SK-N-DZ (cell line): ENCODE measurements at places on chromosomes 4 and X.
A peak's percentile ranks its signal among the peaks of the same experiment; 100 is the strongest.

- no peak for DNase-seq
Measured at GRCh38 chr4:159002950-159003349, 99.9 kb upstream of the RAPGEF2 start.

- no peak for DNase-seq
Measured at GRCh38 chr4:151267822-151268535, 9.0 kb upstream of the PRSS48 start.

DNA sequence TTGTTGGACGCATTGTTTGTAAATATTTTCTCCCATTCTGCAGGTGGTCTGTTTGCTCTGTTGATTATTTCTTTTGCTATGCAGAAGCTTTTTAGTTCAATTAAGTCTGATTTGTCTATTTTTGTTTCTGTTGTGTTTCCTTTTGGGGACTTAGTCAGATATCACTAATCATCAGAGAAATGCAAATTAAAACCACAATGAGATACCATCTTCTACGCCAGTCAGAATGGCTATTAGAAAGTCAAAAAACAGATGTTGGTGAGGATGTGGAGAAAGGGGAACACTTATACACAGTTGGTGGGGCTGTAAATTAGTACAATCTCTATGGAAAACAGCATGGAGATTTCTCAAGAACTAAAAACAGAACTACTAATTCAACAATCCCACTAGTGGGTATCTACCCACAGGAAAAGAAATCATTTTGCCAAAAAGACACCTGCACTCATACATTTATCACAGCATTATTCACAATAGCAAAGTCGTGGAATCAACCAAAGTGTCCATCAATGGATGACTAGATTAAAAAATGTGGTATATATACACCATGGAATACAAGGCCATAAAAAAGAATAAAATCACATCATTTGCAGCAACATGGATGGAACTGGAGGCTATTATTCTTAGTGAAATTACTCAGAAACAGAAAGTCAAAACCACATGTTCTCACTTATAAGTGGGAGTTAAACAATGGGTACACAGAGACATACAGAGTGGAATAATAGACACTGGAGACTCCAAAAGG lies 8.1 kb downstream of the COQ2 start:
- no peak for DNase-seq

DNA sequence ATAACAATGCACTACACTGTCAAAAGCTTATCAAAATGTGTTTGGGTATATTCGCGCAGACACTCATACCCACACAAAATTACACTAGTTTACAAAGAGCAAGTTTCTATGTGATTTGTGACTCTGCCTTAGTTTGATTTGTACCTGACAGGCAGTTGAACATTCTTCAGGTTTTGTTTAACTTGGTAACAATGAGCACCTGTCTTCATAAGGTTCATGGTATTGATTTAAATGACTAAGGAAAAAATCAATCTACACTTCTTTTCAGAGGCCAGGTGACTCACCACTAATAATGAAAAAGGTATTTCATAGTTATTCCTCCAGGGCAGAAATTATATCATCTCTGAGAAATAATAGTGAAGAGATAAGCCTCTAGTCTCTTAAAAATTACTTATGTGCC lies 1114.6 kb upstream of the AGA start:
- no peak for DNase-seq

DNA sequence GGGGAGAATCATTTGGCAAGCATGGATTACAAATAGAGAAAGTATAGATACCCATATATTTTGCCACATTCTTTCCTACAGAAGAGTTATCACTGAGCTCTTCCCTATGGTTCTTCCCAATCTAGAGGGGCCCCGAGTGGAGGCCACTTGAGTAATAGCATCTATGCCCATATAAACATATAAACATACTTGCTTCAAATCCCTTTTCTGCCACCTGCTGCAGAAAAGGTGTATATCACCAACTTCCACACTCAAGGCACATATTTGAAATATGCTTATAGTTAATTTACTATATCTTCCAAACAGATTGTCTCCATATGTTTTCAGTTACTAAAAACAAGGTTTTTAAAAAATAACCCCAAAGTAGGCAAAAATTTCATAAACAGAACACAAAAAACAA lies 642.8 kb upstream of the DIPK2B start:
- DNase-seq: no peak

DNA sequence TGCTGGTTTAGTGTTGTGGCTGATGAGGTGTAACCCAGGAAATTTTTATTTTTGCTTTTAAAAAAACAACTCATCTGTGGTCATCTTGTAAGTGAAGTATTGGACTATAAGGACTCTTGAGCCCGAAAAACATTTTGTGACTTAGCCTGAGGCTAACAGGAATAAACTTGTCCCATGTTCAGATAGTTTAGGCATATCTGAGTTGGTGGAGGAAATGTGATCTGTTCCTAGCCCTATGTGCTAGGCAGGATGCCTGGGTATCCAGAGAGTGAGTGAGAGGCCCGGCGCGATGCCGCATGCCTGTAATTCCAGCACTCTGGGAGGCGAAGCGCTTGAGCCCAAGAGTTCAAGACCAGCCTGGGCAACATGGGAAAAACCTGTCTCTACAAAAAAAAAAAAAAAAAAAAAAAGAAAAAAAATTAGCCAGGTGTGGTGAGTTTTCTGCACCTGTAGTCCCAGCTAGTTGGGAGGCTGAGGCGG lies 3.7 kb downstream of the SMS start:
- DNase-seq: no peak

DNA sequence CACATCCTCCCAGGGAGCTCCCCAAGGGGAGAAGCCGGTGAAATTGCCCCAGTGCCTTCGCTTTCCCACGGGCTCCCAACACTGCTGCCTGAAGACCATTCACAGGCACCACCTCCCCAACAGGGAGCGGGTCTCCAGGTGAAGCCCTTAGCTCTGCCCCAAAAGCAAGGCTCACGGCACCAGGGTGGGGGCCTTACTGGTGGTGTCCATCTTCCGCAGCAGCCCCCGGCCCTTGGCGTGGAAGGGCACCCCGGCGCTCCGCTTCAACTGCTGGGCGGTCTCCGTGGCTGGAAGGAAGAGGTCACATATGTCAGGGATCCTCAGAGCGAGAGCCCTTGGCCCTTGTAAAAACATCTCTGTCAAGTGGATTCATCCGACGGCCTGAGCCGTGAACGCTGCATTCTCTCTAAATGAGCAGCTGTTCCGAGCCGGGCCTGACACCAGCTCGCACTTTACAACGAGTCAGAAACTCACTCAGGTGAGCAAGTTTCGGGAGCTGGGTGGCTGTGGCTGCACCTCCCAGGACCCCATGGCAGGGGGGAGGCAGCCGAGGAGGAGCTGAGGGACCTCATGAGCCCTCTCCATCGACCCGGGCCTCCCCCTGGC lies 20.9 kb downstream of the NELFA start:
- DNase-seq: no peak

DNA sequence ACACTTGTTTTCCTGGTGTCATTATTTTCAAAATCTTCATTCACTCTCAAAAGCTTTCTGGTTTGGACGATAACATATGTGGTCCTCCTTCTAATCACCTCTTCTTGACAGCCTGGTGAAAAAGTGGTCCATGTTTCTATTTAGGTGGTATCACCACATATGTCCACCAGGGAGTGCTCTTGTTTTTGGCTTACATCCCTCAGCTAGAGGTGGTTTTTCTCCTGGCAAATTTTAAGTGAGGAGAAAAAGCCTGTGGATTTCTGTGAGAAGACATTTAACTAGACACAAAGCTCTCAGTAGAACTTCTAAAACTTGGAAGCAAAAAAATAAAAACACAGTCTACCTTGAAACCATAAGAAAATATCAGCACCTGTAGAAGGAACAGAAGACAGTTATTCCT lies 58.0 kb upstream of the FRMPD4 start:
- DNase-seq: peak; percentile 12

DNA sequence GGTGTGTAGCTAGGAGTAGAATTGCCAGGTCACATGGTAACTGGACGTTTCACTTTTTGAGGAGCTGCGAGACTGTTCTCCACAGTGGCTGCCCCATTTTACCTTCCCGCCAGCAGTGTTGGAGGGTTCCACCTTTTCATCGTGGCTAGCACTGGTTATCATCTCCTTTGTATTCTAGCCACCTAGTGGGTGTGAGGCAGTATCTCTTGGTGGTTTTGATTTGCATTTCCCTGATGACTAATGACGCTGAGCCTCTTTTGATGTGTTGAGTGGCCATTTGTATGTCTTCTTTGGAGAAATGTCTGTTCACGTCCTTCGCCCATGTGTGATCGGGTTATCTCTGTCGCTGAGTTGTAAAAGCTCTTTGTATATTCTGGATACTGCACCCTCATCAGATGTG lies 10.6 kb downstream of the ABCD1 start:
- no peak for DNase-seq

- no peak for DNase-seq
Measured at GRCh38 chr4:82402196-82402775, 28.0 kb downstream of the HNRNPDL start.

GRCh38 chr4:15656038-15656470 lies 897 bp upstream of the FBXL5 start:
- DNase-seq: peak; percentile 34

DNA sequence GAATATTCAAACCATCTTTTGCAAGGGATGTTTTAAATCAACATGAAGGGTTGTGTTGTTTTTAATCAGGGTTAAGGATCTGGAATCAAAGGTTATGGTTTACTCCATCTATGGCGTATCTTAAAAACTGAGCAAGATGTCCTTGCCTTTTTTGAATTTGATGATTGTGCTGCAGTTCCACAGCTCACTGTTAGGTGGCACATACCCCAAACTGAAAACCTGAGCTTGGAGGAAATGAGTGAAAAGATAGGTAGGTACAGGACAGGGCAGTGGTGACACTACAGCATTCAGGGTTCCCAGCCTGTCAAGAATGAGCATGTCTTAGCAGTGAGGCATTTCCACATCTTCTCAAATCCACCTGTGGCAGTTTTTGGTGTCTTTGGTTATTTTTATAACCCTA lies 13.1 kb upstream of the EOLA1 start:
- DNase-seq: peak; percentile 35

DNA sequence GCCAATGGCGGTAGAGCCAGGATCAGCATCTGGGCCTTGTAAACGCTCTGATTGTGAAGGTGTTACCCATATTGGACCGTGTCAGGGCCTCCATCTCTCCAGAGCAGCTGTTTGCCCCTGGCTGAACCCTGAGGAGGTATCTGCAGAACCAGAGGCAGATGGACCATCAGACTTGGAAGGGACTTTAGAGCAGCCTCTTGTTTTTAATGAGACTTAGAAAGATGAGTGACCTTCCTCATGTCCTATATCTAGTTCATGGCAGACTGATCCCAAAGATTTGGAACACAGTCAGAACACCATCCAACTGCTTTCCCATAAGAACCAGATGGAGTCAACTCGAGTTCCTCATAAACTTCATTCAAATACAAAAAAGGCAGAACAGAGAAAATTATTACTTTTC lies 135.1 kb upstream of the MSX1 start:
- no peak for DNase-seq

DNA sequence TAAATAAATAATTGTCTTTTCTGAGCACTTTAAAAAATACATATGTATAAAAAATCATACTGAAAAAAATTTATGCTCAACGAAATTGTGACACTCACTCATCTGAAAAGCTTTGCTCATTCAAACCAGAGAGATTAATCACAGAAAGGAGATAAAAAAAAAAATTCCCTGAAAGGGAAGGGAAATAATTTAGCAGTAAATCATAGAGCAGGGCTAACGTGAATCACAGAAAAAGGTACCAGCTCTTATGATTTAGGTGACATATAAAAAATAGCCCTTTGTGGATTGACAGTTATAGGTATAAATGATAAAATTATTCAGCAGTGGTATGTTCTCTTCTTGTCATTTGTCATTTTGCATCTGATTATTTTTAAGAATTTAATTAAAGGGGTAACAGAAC lies 552.7 kb upstream of the TENM3 start:
- DNase-seq: no peak

DNA sequence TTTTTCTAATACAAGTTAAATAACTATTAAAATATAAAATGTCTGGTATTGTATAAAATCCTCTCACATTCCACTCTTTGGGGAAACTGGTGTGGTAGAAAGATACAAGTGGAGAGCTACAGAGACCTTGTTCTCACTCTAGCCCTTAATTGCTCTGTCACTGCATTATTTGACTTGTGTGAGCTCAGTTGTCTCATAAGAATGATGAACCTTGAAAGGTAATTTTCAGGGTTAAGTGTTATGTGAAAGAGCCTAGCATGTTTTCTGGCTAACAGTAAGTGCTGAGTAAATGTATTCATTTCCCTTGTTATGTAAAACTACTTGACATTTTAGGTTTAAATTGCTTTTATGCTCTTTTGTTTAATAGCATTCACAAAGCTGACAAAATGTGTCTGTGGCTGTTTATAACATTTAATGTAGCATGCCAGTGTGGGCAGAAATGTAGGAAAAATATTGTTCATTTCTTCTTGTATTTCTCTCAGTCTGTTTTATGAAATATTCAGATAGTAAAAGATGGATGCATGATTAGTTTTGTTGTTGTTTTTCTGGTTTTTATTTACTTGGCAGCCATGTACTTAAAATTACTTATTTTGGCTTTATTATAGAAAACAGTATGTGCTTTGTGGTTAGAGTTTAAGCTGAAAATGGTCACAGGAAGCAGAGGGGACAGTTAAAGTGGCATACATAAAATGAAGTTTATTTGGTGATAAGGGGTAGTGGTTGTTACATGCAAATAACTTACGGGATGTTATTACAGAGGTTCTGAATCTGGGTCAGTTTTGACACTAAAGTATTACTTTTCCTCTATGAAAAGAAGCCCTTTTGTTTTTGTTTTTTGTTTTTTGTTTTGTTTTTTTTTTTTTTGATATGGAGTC lies 29.2 kb downstream of the SLAIN2 start:
- no peak for DNase-seq

DNA sequence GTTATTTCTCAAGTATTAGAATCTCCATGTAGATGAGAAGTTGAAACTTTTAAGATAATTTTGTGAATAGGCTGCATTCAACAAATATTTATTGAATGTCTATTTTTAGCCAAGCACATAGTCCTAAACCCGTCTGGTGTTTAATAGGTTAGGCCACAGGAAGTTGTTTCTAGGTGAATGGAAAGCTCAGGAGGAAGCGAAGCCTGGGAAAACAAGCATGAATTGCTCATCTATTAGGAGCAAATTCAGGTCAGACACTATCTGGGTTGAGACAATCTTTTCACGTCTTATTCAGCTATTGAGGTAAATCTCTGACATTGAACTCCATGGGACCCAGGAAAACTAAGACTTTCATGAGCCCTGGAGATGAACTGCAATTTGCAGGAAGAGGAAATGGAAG lies 43.1 kb upstream of the FREM3 start:
- DNase-seq: no peak

- DNase-seq: no peak
Measured at GRCh38 chr4:148182230-148182911, 259.8 kb downstream of the NR3C2 start.

- DNase-seq: no peak
Measured at GRCh38 chrX:8453611-8454010, 11.0 kb upstream of the VCX3B start.

DNA sequence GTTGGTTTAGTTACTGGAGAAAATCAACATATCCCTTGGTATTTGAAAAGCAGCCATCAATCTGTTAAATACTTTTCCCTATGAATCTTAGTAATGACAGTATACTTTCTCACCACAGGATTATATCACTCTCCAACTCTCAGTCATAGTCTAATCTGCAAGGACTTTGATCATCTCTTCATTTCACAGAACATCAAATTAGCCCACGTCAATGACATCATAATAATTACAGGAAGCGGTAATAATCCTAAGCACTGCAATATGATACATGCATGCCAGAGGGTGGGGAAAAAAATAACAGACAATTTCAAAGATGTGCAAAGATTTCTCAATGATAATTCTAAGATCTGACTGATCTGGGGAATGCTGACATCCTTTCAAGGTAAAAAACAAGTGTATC lies 404.1 kb downstream of the GPM6A start:
- DNase-seq: no peak
